CD8-positive, alpha-beta T cell (primary cell): ENCODE measurements at places on chromosomes 2 and 18. TPM values are rescaled to one million over a fixed set of nuclear protein-coding genes. Genes with fewer than 3 reads are reported as not detected.

DNA sequence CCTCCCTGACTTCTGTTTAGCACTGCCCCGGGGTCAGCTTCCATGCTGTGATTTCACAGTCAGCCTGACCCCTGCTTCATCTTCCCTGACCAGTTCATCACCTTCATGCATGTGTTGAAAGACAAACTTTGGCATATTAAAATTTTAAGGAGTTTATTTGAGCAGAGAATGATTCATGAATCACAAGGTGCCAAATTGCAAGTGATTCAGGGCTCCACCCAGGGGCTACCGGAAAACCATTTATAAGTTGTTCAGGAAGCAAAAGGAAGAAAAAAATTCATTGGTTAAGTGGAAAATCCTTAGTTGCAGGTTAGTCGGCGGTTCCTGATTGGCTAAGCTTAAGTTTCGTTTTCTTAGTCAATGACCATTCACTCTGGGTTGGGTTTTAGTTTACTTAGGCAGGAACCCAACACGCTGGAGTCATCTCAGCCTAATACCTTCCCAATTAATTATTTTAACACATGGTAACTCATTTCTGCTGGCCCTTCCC is 10.6 kb downstream of the IL1F10 start:
- no peak for DNase-seq

- no peak for DNase-seq
Observed at GRCh38 chr2:57575700-57576268, 470.8 kb upstream of the VRK2 start.

DNA sequence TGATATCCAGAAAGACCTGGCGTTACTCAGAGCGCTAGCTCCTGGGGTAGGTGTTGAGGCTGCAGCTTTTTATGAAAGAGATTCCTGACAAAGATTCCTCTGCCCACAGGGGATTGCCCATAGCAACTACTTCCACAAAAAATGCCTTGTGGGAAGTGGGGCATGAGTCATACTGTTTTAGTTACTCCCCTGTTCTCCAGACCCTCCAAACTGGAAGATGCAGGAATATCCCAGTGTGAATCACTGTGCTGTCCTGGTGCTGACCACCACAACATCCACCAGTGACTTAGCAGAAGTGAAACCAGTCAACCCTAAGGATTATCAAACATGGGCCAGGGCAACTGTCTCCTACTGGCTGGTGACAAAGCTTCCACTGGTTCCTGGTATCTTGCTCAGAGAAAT is 61.8 kb downstream of the CDH2 start:
- DNase-seq = no peak

- DNase-seq = no peak
Observed at GRCh38 chr2:120371969-120372625, 26.2 kb downstream of the INHBB start.

DNA sequence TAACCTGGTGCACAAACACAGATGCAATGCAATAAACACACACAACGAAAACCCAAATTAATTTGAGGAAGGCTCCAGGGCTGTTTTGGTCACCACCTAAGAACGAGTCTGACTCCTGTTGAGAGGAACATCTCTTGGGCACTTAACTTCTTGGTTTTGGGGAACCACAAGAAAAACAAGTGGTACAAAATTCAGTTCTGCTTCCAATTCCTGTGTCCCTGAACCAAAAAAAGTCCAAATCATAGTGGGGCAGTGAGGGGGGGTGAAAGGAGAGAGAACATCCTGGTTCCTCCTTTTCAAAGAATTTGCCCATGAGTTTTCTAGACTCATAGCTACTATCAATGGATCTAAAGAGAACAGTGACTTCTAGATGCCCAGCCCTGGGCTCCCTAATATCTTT is 143.6 kb downstream of the COL4A4 start:
- DNase-seq = no peak

- DNase-seq = no peak
Observed at GRCh38 chr18:35713545-35713944, 132.0 kb downstream of the GALNT1 start.

GRCh38 chr2:19883486-19883885 is 18.3 kb downstream of the TTC32 start:
- no peak for DNase-seq

- DNase-seq = no peak
Observed at GRCh38 chr2:10814571-10815331, 2.2 kb upstream of the PDIA6 start.

- DNase-seq = no peak
Observed at GRCh38 chr18:4510711-4511110, 55.6 kb upstream of the DLGAP1 start.

DNA sequence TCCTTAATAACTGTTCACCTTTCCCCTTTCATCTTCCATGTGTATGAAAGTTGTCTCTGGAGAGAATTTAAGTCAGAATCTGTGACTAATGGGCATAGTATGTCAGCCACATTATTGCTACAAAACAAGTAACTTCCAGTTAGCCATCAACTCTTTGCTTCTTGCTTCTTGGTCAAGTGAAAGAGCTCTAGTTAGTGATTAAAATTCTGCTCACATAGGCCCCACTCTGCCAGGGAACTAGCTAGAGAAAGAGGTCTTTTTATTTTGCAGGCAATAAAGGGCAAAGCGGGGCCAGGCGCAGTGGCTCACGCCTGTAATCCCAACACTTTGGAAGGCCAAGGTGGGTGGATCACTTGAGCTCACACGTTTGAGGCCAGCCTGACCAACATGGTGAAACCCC is 64.6 kb downstream of the COLEC12 start:
- DNase-seq = no peak

- DNase-seq = no peak
Observed at GRCh38 chr18:28890791-28891190, 713.9 kb upstream of the CDH2 start.

Gene GALNT5
- total RNA-seq = not detected

Gene CCBE1
- not detected for total RNA-seq

Gene NPAS2
- total RNA-seq = 13.1 TPM

Gene SPEG
- total RNA-seq = 18.1 TPM
